Left hindlimb (tissue), 1 donor: ENCODE measurements at places on chromosomes 3 and 15.

DNA sequence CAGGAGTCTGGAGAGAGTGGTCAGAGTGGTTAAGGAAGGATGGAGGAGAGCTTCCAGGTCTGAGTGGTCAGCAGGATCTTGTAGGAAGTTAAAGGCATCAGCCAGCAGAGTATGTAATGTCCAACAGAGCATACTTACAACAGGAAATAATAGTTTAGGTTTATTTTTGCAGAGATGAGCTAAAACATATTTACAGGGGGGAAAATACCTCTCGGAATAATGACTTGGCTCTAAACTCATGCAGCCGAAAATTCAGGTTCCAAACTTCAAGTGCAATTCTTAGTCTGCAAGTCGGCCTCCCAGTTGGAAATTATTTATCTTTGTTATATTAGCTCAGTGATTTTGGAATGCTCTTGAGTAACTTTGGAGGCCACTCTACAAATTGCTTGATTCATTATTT, 385.0 kb upstream of the C2CD4B start:
- DNase-seq: no peak

DNA sequence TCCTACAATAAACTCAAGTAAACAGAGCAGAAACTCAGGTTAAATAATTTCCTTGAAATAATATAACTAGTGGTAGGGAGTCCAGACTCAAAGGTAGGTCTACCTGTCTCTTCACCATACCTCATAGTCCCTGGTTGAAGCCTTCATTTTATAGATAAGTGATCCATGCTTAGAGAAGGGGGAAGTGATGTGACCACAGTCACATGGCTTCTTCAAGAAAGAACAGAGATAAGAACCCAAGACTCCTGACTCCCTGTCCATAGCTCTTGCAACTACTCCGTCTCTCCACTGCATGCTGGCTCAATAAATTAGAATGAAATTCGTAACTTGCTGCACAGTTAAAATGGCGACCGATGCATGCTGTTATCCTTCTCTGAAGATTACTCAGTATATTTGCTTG, 11.0 kb upstream of the C15orf61 start:
- DNase-seq: no peak

DNA sequence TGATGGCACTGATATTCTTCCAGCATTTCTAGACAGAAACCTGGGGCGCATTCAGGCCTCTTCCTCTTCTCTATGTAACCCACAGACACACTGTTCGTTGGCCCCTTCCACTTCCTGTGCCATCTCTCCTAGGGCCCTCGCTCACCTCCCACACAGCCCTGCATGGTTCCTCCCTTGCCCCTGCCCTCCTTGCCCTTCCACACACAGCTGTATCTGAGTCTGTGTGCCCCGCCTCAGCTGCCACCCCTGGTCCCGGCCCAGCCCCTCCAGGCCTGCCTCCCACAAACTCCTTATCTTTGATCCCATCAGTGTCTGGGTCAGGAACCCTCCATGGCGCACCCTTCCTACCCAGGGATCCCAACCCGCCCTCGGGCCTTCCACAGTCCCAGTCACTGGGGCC, 37.9 kb downstream of the RAB6B start:
- no peak for DNase-seq

GRCh38 chr3:58640700-58641372, 25.7 kb downstream of the FAM3D start:
- DNase-seq: peak; percentile 73

GRCh38 chr15:51706291-51706690, 25.0 kb downstream of the SCG3 start:
- peak; percentile 43 for DNase-seq

DNA sequence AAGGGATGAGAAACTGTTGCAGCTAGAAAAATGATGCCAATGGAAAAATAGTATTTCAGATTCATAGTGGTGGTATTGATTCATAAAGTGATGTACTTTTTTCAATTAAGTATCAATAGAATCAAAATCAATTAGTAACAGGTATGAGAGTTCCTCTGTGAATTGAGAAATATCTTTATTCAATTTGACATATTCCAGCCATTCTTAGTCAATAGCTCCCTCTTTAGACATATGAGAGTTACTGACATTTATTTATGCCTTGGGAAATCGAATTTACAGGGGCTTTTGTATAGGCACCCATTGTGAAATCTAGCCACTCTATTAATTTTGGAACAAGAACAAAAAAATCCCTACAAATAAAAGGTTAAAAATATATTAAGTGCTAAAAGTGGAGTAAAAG, 386.9 kb upstream of the CNTN3 start:
- DNase-seq: no peak

- no peak for DNase-seq
These were observed 3.2 kb downstream of the ZXDC start for GRCh38 chr3:126472277-126473006.

DNA sequence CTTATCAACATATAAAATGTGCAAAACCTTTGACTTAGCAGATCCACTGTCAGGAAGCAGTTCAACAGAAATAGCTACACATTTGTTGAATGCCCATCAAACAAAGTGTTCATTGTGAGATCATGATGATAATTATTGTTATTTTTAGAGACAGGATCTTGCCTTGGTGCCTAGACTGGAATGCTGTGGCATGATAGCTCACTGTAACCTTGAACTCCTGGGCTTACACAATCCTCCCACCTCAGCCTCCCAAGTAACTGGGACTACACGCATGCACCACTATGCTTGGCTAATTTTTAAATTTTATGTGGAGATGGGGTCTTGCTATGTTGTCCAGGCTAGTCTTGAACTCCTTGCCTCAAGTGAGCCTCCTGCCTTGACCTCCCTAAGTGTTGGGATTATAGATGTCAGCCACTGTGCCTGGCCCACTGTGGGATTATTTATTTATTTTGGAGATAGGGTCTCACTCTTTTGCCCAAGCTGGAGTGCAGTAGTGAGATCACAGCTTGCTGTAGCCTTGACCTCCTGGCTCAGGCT, 8.8 kb downstream of the MAP2K5 start:
- DNase-seq: no peak

DNA sequence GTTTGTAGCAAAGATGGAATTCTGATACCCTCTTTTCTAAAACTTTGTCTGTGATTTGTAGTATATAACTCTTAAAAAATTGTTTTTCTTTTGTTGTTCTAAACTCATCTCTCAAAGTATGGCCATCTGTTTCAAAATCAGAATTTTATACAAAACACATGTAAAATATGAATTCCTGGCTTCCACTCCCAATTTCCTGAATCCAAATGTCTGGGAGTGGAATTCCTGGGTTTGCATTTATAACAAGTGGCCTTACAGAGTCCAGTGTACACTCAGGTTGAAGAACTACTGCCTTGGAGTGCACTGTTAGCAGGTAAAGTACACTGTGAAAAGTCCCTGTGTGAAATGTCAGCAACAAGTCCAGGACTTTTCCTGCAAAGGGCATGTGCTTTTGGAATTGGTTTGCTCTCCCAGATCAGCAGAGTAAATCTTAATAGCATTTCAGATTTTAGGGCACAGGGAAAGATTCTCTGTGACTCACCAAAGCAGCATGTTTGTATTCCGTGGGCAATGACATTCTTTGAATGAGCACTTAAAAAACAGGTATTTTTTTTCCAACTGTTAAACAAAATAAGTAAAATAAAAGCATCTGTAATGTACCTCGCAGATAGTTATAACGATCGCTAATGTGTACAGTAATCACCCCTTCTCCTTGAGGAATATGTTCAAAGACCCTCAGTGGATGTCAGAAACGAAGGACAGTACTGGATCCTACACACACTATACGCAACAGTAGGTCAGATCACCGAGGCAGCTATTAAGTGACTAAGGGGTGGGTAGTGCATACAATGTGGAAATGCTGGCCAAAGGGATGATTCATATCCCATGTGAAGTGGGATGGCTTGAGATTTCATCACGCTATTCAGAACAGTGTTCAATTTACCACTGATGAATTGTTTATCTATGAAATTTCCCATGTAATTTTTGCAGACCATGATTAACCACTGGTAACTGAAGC, 2.0 kb upstream of the CLDN16 start:
- DNase-seq: no peak

GRCh38 chr3:4793311-4793710, 185.9 kb upstream of the BHLHE40 start:
- no peak for DNase-seq

- DNase-seq: no peak
These were observed 5.3 kb downstream of the BHLHE40 start for GRCh38 chr3:4984511-4984864.

GRCh38 chr3:60316121-60316797, 935.0 kb downstream of the FHIT start:
- no peak for DNase-seq

GRCh38 chr3:53223541-53223966, 32.3 kb downstream of the TKT start:
- DNase-seq: no peak

DNA sequence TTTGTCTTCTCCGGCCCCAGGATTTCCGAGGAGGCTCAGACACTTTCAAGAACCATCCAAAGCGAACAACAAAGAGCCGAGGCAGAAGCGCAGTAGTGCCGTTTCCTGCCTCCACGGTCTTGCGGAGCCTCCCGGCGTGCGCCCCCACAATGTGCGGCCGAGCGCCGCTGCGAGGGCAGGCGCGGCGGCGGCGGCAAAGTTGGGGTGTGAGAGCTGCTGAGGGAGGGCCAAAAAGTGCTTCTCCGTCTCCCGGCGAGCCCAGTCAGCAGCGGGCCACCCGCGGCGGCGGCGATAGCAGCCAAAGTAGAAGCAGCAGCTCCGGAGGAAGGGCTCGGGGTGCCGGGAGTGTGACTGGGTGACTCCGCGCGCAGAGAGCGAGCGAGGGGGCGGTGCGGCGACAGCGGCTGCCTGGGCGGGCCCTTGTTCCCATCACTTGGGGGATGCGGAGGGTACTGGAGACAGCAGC, 749.1 kb downstream of the ROBO1 start:
- DNase-seq: peak; percentile 78

- DNase-seq: no peak
These were observed 751.2 kb downstream of the NR2F2 start for GRCh38 chr15:97081666-97082226.

DNA sequence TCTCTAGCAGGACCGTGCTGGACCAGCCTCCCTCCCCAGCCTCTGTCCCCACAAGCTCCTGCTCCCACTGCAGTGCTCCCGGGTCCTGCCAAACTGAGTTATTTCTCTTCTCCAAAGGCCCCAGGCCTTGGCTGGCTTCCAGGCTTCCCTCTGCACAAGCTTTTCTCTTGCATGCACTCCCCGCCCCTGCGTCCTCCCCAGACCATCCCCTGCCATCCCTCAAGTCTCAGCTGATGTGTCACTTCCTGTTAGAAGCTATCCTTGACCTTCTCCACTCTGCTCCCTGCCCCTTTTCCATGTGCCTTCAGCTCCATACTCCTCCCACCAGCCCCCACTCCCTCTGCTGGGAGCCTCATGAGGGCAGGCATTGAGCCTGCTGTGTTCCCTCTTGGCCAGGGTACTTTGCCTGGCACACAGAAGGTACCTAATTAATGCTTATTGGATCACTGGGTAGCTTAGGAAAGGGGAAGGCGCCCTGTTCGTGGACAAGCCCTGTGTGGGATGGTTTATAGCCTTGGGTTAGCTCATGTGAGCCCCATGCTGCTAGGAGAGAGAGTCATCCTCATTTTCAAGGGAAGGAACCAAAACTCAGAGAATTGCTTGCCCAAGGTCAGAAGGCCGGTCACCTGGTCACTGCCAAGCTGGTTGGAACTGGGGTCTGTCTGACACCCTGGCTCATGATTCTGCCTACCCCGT, 56.4 kb downstream of the FEM1B start:
- no peak for DNase-seq

DNA sequence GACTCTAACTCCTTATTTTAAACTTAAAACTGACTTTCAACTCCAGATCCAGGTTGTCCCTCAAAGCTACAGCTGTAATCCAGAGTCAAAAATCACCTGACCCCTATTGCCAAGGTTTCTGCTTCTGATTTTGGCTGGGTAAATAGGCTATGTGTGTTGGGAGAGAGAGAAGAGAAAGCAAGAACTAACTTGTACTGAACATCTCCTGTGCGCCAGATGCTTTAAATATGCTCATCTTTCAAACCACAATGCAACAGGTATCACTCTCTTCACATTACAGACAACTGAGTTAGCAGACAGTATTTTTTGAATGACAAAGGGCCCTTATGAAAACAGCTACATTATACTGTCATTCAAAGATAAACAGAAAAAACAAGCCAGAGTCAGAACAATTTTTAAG, 7.0 kb downstream of the WWTR1 start:
- no peak for DNase-seq

- DNase-seq: no peak
These were observed 197.5 kb upstream of the TSC22D2 start for GRCh38 chr3:150210461-150211110.

GRCh38 chr15:65460741-65461347, 38.1 kb upstream of the IGDCC4 start:
- no peak for DNase-seq

GRCh38 chr15:72732516-72732915, 46.5 kb downstream of the BBS4 start:
- DNase-seq: no peak

- DNase-seq: no peak
These were observed 151.4 kb downstream of the ARPP21 start for GRCh38 chr3:35790764-35791163.

DNA sequence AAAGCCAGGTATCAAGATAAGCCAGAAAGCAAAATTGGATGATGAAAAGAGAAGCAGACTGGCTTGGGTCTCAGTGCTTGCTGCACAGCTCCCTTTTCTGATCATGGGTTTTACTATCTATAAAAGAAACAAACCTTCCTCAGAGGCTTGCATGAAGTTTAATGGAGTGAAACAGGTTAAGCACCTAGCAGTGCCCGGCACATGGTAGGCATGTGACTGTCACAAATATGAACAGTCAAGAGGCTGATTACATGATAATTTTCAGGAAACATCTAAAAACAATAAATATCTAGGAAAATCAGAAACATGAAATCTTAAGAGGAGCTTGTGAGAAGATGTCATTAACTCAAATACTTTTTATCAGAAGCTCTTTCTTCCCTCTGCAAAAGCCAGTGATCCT, 519.2 kb downstream of the EPHB1 start:
- no peak for DNase-seq

GRCh38 chr15:58297639-58298038, 134.2 kb upstream of the LIPC start:
- no peak for DNase-seq

GRCh38 chr15:55741833-55742497, 987 bp downstream of the PRTG start:
- DNase-seq: peak; percentile 51

GRCh38 chr3:151382671-151383070, 1.9 kb downstream of the P2RY12 start:
- DNase-seq: no peak

DNA sequence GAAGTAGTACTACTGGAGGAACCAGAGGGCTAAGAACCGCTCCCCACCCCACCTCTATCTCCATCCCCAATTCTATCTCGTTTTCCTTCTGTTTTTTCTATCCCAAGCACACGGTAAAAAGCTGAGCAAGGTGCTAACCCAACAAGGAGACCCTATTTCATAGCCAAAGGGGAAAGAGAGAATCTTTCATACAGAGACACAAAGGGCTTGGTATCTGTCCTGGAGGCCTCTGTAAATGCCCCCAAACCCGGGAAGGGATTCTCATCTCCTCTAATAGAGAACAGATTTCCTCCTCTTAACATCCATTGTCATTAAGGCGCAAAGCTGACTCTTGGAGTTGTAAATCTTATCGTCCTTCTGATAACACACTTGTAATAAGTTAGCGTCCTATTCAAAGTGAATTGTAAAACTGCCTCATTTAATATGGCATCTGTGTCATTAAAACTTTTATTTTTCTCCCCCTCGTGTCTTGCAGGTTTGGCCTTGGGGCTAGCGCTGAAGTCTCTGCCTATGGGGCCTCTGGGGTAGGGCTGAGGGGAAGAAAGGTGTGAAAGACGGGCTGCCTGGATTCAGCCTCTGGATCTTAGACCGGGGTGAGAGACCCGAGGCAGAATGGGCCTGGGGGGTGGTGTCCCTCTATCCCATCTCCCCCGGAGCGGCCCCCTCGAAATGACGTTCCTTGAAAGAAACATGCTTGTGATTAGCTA, 12.1 kb downstream of the NR2F2 start:
- peak; percentile 23 for DNase-seq
